EL (cell line): ENCODE measurements at places on chromosomes 12 and 14.

DNA sequence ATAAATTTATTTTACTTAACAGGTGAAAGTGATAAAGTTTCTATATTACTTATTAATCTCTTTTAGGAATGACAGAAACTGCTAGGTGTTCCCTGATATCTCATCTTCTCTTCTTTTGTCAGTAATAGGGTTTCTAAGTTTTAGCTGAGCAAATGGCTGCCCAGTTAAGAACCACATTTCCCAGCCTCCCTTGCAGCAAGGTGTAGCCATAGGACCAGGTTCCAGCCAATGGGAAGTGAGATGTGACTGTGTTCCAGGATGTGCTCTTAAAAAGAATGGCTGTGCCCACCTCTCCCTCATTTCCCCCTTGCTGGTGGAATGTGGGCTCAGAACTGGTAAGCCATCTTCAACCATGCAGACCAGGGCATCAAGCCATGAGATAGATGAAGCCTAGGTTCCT, 165.6 kb downstream of the HELB start:
- DNase-seq: peak; percentile 9

DNA sequence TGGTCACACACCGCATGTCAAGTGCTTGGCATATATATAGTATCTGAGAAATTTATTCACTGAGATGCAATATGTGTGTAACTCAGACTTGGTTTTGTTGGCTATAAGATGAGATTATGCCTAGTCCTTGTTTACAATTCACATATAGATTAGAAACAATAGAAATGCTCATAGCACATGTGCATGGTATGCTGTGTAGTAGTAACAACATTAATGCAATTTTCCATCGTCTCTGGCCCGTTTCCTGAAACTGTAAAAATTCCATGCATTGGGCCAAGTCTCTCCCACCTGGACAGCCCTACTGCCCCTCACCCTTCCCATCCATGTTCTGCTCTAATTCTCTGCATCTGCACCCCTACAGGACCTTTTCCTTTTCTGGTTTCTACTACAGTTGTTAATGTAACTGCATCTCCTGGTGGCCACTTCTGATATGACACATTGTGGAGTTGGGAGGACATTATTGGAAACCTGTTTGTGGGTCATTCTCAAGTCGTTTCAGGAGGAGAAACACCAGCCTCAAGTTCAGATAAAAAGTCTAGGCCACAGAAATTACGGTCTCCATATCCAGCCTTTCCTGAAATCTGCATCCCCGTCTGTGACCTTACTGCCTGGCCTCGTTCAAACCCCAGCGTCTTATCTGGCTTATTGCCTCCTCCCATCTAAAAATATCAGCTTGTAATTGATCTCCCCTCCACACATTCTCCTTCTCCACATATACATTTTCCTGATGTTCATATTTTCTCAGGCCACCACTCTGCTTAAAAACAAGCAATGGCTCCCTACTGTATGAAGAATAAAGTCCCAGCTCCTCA, 37.5 kb downstream of the EMP1 start:
- DNase-seq: peak; percentile 69

- DNase-seq: no peak
Observed at GRCh38 chr12:33609910-33610309, 170.3 kb upstream of the SYT10 start.

DNA sequence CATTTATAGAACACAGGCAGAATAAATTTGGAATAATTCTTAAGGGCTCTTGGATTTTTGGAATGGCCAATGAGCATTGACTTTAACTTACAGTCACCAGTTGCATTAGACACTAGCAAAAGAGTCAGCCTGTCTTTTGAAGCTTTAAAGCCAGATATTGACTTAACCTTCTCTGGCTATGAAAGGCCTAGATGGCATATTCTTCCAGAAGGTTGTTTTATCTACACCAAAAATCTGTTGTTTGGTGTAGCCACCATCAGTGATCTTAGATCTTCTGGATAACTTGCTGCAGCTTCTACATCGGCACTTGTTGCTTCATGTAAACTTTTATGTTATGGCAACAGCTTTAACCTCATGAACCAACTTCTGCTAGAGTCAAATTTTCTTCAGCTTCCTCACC, 10.4 kb downstream of the PCNX1 start:
- DNase-seq: no peak

DNA sequence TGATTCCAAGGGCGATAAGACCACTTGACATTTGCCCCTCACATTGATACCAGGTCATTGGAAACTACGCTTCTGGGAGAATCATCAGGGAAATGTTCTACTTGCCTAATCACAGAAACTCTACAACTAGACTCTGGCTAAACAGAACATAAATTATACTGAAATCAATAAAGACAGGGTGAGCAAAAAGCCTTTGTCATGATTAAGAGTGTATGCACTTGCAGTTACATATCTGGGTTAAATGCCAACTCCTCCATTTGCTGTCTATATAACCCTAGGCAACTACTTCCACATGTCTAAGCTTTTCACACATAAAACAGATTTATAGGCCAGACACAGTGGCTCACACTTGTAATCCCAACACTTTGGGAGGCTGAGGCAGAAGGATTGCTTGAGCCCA, 125.7 kb downstream of the PHLDA1 start:
- DNase-seq: no peak

DNA sequence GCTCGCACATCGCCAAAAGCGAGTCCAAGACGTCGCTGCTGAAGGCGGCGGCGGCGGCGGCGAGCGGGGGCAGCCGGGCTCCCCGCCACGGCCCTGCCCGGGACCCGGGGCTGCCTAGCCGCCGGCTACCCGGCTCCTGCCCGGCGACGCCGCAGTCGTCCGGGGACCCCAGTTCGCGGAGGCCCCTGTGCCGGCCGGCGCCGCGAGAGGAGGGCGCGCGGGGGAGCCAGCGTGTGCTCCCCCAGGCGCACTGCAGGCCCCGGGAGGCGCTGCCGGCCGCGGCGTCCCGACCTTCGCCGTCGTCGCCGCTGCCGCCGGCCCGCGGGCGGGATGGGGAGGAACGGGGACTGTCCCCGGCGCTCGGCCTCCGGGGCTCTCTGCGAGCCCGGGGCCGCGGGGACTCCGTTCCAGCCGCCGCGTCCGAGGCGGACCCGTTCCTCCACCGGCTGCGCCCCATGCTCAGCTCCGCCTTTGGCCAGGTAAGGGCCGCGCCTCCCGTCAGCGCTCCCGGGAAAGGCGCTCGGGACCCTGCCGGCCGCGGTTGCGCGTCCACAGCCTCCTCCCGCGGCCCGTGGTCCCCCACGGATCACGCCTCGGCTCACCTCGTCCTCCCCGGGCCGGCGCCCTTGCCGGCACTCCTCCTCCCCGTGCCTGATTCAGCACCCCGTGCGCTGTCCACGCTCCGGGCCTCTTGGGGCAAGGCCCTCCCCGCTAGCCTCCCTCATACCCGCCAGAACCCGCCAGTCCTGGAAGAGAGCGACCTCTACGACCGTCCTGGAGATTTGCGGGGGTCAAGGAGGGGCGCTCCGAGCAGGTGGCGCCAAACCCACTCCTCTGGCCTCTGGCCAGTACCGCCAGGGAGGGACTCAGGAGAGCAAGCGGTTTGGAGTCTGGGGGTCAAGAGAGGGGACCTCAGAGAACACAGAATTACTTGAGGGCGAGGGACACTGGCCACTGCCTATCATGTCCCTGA, 721 bp downstream of the CABP1 start:
- peak; percentile 45 for DNase-seq

GRCh38 chr12:41264281-41264680, 76.2 kb downstream of the PDZRN4 start:
- no peak for DNase-seq

- DNase-seq: no peak
Observed at GRCh38 chr12:92551210-92551609, 151.6 kb upstream of the PLEKHG7 start.

- DNase-seq: no peak
Observed at GRCh38 chr12:31245822-31246469, 80.0 kb downstream of the SINHCAF start.

GRCh38 chr12:46368684-46369083, 3.9 kb downstream of the SLC38A2 start:
- DNase-seq: no peak

GRCh38 chr12:51748235-51748634, 100.3 kb downstream of the FIGNL2 start:
- no peak for DNase-seq

DNA sequence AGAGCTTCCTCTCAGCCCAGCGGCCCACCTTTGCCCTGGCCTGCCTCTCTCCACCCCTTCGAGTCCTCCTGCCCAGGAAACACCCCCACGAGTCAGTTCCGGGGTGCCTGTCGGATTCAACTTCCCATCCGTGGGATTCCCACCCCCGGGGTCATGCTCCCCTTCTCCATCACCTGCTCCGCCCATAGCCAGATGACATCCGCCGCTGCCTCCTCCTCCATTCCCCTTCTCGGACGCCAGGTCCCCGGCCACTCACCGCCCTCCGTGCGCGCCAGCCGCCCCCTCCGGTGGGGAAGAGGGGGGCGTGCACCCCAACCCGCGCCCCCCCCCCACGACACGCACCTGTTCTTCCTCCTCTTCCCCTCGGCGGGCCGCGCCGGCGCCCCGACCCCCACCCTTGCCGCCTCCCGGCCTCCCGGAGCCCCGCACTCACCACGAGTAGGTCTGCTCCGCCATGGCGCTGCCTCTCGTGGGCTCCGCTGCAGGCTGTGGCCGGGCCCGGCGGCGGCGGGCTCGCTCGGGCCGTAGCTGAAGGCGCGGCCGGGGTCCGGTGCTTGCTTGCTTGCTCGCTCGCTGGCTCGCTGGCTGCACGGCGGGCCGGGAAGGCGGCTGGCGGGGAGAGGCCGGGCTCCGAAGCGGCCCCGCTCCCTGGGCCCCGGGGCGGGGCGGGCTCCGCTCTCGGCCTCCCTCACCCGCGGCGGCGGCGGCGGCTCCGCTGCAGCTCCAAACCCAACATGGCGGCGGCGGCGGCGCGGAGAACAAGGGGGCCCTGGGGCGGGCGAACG, 554 bp downstream of the SPPL3 start:
- DNase-seq: peak; percentile 64

DNA sequence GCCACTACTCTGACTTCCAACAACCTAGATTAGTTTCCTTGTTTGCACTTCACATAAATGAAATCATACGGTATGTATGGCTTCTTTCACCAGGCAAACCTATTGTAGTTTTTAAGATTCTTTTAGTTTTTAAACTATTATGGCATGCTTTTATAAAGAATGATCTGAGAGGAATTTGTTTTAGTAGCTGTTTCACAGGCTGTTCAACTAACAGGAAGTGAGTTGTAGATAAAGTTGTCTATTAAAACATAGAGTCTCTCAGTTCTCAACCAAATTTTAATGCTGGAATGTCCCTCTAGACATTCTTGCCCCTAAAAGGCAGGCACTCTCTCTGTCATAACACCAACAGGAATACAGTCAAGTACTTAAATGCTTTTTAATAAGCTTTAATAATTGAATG, 102.7 kb upstream of the DACT1 start:
- peak; percentile 22 for DNase-seq

DNA sequence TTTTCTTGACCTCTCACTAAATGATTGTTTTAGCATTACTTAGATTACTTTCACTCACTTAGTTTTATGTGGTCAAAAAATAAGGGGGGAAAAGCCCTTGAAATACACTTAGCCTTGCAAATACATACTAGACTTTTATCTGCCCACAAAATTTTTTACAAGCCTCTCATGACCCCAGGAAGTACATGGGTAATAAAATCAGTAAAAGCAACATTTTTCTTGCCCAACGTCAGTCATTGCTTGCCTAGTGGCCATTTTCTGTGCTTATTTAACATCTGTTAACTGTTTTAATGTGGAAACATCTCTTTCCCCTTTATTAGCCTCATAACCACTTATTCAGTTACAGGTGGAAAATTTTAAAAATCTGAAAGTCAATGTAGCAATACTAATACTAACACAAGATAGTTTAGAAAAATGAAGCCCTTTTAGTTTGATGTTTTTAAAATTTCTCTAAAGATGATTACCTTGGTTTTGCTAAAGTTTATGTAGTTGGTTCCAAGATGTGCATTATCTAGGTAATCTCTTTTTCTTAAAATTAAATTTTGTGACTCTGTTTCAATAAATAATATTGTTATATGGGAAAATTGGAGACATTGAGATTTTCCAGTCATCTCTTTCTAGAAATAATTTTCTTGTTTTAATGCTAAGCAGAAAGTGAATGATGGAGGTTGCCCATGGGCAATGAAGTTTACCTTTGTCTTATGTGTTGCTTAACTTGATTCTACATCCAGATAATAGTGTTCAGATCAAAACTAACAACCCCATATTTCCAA, 175.5 kb downstream of the TMTC2 start:
- DNase-seq: peak; percentile 38

GRCh38 chr14:94773061-94773648, 3.2 kb upstream of the GSC start:
- no peak for DNase-seq

DNA sequence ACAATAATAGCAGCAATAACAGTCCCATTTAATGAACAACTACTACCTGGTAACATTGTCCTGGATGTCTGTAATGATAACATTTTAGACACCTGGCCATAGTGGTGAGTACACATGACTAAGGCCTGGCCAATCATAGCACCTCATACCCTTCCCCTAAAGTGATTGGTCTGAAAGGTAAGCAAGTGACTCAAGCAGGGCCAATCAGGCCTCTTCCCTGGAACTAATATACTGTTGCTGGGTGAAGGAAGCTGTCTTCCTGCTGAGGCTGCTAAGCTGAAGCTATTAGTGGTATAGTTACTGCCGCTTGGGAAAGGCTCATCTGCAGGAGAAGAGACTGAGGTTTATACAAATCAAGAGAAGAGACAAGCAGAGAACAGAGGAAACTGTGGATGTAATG, 18.7 kb upstream of the NOS1 start:
- DNase-seq: no peak

- DNase-seq: peak; percentile 3
Observed at GRCh38 chr14:90239139-90239538, 17.2 kb upstream of the PSMC1 start.

DNA sequence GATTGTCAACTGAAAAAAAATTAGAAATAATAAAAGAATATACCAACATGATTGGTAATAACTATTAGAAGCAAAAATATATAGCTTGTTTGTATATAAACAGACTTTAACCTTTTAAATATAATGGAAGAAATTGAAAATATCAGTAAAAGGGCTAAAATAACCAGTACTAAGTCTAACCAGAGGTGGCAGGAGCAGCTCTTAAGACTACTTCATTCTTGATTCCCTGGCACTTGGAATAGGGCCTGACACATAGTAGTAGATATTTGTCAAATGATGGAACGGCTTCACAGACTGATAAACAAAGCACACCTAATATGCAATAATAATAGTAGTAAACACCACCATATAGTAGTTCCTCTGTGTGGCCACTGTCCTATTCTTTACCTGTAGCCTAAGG, 9.4 kb downstream of the TMEM63C start:
- DNase-seq: no peak

GRCh38 chr12:104351057-104351983, 47.8 kb downstream of the EID3 start:
- DNase-seq: no peak
